ENCODE measurements at places on chromosomes 3 and 15.

- DNase-seq: no peak
These were observed 23.0 kb downstream of the NANOGP8 start for GRCh38 chr15:35061825-35062737.

DNA sequence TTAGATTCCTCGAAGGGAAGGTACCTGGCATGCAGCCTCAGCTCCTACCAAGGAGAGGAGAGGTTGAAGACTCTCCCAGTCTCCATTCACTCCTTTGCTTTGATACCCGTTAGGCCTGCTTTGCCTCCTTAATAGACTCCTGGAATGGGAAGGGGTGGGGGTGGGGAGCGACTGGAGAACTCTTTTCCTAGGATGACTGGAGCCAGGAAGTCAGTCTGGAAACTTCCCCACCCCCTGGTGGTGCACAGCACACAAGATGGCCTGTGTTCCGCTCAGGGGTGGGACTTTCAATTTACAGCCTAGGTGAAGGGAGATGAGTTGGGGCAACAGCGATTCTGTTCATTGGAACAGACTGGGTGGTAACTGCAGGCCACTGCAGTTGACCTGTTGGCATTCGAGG lies 21.4 kb upstream of the CELF6 start:
- no peak for DNase-seq

- no peak for DNase-seq
These were observed 275.7 kb downstream of the AGBL1 start for GRCh38 chr15:86355361-86355760.

DNA sequence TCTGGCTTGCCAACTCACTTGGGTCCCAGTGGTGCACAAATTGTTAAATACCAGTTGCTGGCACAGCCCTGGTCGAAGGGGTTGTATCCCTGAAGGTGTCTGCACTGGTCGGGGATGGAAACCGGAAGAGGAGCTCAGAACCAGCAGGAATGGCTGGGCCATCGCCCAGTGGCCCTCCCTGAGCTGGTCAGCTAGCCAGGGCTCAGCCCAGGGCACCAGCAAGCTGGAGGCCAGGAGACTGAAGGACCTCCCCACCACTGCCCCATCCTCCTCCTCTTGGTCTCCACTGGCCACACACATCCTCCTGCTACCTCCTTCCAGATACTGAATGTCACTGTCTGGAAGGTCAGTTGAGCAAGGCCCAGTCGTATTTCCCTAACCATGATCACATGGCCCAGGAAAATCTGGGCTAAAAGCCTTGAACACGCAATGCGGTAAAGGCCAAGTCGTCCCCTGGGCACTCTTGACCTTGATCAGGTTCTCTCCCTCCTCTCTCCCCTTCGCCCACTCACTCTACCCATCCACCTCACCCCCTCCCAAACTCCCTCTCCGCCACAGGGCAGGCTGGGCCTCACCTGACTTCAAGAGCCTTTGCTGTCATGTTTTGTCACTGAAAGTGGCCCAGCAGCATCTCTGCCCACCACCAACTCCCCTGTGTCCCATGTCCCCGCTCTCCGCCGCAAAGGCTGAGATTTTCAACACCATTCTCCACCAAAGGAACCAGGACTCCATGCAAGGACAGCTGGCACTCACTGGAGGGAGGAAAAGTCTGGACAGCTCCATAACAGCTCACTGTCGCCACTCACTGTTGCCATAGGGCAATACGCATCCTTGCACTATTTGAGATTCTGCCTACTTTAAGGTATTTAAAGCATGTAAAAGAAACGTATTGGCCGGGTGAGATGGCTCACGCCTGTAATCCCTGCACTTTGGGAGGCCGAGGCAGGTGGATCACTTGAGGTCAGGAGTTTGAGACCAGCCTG lies 12.1 kb downstream of the ZDHHC19 start:
- no peak for DNase-seq

DNA sequence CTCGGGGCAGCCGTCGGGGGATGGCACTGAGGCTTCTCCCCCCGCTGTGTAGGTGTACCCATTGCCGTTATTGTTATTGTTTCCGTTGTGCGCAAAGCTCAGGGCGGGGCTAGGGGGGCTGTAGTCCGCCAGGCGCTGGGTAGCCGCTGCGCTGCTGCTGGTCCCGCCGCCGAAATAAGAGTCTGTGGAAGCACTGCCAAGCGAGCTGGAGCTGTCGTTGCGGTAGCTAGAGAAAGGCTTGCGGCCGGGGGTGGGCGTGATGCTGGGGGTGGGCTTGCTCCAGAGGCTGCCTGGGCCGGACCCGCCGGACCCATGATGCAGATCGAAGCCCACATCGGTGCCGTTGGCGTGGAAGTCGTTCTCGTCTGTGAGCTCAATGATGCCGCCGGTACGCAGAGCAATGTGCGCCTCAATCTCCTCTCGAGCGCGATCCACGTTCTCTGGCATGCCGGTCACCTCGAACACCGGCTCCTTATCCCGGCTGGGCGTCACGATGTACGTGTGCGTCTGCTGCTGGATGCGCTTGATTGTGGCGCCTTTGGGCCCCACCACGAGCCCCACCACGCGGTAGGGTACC lies 1.9 kb downstream of the MEX3B start:
- DNase-seq: no peak

DNA sequence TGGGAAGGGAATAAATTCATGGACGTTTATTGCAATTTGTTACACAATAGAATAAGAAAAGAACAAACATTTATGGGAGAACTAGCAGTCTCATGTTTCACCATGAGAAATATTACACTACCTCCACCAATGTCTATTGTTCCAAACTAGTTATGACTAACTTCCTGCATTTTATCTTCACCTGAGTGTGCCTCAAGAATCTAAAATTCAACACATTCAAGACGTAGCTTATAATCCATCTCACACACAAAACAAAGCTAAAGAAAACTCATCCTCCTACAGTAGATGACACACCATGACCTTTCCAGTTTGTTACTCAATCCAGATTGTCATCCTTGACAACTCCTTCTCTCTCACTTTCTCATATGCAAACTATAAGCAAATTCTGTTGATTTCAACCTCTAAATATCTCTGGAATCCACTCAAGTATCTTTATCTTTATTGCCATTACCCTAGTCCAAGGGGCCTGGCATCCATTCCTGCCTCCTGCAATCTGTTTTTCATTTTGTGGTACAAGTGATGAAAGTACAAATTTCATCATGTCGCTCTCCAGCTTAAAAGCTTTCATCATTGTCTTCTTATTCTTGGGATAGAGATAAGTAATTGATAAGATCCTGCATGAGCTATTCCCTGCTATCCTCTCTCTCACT lies 229.9 kb downstream of the NR2F2 start:
- DNase-seq: no peak

GRCh38 chr3:44952689-44953088 lies 23.3 kb downstream of the ZDHHC3 start:
- no peak for DNase-seq
